ENCODE measurements at places on chromosomes 7 and 10.

- peak; percentile 56 for DNase-seq
Measured at GRCh38 chr7:129989466-129989865, 36.7 kb upstream of the UBE2H start.

DNA sequence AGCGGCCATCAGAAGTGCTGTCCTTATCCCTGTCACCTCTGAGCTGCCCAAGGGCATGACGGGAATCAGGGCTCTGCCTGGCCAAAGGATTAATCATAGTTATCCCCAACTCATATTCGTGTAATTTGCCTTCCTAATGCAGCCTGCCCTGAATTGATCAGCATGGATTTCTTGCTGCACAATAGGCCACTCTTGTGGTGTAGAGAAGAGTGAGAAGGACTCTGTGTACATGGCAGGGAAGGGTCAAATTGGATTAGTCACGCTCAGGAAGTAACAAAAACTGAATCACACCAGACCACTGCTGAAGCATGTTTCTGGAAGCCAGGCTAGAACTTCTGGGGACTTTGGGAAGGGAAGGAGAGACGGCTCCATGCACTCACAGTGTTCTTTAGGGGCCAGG is 227.0 kb downstream of the BUB3 start:
- no peak for DNase-seq

- no peak for DNase-seq
Measured at GRCh38 chr10:7824251-7824650, 5.9 kb downstream of the TAF3 start.

DNA sequence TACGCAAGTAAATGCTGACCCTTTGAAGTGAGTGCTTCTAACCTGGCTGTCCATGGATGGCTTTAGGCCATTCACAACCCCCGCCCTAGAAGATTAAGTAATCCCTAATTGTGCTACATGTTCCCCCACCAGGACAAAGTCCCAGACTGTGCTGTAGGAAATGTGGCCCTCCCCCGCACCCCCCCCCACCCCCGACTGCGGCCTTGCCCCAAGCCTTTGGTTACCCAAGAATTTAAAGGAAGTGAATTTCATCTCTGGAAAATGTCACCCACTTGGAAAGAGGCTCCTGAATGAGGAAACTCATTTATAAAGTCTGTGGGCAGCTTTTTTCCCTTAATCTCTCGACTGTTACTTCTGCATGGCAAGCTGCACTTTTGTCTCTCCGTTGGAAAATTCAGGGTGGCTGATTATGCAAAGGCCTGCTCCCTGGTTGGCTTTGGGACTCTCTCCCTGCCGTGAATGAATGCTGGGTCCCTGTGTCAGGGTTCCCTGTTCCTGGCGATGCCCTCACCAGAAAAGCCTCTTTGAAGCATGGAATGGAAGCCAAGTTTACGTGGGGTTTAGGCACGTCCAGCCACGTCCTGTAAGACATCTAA is 31.4 kb upstream of the AQP1 start:
- no peak for DNase-seq

GRCh38 chr10:88136712-88137111 is 273.3 kb downstream of the PTEN start:
- DNase-seq = no peak

GRCh38 chr7:116699722-116700120 is 27.7 kb downstream of the MET start:
- no peak for DNase-seq

GRCh38 chr7:77649716-77650349 is 46.4 kb upstream of the RSBN1L start:
- no peak for DNase-seq

DNA sequence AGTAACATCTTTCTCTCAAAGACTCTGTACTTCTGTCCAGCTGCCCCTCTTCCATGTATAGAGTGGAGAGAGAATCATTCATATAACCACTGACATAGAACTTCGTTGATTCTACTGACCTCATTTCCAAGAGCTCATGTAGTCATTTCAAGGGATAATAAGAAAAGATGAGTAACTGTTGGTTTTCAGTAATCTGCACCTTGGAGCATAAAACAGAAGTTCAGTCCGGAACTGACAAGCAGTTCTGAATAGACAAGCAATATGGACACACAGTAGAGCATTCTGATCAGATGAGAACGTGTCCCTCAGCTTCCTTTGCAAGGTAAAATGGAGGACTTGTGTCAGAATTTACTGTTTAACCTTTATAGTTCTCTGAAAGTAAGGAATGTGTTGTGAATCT is 847.1 kb downstream of the REEP3 start:
- DNase-seq = no peak

DNA sequence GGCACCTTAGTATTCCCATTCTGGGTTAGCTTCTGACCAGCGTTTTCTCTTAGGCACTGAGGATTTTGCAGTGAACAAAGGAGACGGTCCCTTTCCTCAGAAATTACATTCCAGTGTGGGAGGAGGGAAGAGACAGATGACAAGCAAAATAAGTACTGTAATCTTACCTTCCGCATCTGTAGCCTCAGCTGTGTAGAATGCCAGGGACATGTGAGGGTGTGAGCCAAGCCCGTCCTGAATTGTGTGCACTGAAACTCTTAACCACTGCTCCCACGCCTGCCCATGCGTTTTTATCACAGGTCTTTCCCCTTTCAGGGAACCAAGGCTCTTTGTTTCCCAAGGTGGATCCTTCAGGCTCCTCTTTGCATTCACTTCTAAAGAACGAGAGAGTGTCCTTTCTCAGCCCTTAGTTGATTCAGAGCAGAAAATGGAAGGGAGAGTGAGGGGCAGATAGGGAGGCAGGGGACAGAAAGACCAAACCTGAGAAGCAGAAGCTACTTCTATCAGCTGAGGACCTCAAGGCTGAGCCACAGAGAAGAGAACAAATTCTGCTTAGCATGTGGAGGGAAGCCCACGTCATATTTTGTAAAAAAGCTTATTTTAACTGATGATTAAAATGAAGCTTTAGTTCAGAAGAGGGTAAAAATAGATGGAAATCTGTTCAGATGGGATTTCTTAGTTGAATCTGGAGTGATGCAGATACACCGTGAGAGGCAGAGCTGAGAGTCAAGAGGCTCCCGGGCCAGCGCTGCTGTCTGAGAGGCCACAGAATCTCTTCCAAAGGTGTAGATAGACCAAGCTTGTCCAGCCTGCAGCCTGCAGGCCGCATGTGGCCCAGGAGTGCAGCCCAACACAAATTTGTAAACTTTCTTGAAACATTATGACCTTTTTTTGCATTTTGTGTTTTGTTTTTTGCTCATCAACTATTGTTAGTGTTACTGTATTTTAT is 122.5 kb downstream of the CCNY start:
- no peak for DNase-seq

DNA sequence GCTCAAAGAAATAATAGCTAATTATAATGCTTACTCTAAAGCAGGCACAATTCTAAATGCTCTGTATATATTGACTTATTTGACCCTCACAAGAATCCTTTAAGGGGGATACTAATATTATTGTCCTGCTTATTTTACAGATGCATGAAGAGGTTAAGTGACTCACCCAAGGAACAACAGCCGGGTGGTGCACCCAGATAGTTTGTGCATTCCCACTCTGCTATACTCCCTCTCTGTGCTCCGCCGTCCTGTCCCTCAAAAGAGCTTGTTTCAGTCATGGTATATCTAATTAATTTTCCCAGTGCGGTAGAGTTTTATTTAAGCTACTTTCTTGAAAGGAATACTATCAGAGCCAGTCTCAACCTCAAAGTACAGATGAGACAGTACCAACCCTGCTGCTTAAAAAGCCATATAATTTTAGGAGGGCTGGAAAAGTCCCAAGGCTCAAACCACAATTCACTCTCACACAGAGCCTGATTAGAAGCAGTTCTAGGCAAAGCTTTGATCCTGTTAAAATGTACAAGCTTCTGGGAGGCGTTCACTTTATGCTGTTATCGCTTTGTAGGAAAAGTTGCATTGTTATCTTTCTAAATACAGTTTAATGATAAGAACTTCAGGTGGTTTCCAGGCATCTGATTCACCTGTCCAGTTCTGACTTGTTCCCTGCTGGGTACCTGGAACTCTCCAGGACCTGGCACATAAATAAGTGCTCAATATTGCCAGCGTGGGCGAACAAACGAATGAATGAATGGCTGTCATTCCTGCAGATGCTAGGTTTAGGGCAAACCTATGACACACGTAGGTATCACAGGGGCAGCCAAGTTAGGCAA is 261.5 kb upstream of the KLF14 start:
- no peak for DNase-seq

DNA sequence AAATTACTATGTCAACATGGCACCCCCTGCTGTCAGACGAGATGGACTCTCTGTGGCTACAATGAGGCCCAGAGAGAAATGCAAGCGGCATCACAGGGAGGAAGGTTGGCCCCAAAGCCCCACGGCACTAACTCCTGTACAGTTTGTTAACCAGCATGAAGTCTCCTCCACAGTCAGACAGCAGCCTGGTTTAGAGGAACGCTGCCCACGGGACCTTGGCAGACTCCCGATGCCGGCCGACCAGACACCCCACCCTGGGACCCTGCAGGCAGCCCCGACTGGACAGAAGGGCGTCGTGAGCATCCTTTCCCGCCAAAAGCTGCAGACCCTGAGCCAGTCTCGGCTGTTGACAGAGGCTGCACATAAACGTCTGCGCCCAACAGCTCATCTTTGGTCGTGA is 158.8 kb downstream of the DIP2C start:
- no peak for DNase-seq

DNA sequence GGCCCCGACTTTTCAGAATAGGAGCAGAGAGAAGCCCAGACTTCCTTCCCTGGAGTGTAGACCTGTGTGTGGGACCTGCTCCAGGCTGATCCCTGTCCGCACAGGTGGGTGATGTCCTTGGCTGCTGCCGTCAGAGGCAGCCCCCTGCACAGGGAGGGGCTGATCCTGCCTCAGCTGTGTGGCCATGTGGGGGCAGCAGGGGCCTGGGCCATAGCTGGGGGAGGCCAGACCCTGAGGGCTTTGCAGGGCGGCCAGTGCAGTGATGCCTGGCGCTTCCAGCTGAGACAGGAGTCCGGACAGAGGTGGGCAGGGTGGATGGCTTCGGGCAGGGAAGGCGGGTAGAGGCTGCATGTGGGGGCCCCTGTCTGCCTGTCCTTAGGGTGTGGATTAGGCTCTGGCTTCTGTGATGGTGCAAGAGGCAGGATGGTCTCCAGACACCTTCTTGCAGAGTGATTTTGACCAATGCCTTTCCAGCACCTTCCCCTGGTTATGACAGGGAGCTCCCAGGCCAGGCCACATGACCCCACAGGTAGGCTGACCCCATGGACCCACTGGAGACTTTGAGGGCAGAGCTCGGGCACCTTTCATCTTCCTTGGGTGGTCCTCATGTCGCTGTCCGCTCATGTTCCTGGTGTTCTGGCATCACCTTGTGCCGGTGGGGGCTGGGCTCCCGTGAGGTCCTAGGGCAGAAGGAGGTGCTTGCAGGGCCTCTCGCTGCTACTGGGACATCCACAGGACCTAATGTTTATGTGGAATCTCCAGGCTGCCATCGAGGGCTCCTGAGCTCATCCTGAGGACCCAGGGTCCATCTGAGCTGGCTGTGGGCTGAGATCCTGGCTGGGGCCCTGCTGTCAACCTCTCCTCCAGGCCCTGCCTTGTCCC is 141.5 kb downstream of the ADCY1 start:
- DNase-seq = no peak

DNA sequence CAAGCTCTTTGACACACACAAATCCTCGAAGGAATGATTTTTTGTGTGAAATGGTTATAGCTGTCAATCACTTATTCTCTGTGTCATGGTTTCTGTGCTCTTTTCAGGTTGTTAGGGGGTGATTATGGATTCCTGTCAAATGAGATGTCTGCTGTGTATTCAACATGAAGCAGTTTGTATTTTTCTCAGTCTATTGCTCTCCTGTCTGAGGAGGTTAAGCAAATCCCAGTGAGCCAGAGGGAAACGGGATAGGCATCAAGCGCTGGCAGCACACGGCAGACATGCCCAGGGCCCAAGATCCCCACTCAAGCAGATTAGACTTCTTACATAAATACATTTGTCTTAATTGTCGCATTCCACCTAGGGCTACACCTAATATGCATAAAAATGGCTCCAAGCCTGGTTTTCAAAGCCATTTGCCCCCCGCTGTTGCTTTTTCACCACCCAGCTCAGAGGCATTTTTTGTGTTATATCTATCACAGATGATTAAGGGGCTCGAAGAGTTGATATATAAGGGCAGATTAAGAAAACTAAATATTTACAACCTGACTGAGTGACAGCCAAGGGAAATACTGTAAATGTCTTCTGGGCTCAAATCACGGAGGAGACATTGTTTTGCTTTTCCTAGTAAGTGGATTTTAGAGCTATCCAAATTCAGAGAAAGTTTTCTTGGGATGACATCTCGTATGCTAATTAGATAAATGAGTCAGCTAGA is 192.7 kb upstream of the LRGUK start:
- DNase-seq = no peak

Data from SK-MEL-5 (cell line).